ENCODE measurements at places on chromosomes 6 and 20.

GRCh38 chr6:37142050-37142614, 27.8 kb upstream of the PIM1 start:
- no peak for DNase-seq

DNA sequence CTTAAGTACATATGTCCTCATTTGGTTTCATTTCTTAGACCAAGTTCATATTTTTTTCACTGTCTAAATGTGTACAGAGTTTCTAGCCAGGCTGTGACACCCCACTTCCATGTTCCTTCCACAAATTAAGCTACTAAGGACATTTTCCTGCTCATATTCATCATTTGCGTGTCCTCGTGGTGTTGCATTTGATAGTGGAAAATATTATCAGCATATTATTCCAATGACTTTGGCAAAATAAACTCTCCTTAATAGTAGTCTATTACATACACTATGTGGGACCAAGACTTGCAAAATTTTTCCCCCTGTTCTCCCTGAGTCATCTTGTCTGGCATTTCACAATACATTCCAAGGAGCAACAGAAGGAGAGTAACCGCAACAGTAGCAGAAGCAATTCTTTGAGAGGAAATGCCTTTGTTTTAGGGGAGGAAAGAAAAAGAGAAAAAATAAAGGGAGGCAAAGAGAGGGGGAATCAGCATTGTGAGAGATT, 599.2 kb downstream of the COL12A1 start:
- DNase-seq, result peak; percentile 99

GRCh38 chr6:14711056-14711703, 534.7 kb upstream of the JARID2 start:
- peak; percentile 85 for DNase-seq

DNA sequence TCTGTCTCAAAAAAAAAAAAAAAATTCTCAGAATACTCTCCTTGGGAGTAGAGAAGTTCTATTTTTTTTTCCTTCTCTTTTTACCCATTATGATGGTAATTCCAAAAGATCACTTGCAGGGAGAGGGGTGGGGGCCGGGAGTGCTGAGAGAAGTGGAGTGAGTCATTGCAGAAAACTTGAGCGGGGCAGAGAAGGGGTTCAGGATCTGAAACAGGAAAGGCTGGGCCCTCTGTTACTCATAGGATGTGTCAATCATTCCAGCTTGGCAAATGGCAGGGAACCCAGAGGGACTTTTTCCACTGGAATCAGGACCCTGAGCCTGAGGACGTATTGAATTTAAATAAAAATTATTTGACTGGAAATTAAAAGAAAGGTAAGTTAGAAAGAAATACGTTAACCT, 111.4 kb upstream of the ARMC2 start:
- peak; percentile 91 for DNase-seq

DNA sequence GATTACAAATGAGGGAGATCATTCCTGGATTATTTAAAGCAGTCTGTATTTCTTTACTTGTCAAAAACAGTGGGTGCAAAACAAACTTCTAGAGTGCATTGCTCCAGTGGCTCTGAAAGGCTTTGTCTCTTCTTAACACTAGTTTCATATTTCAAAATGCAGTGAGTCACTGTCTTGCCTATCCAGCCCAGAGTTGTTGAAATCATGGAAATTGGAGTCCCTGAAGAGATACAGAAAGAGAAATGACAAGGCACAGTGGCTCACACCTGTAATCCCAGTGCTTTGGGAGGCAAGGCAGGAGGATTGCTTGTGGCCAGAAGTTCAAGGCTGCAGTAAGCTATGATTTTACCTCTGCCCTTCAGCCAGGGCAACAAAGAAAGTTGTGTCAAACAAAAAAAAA, 11.3 kb downstream of the SLC2A12 start:
- DNase-seq, result peak; percentile 45

- DNase-seq, result peak; percentile 85
Observed at GRCh38 chr6:134347885-134348805, 30.2 kb upstream of the SGK1 start.

Measured in fibroblast of upper back skin (primary cell).